ENCODE measurements at places on chromosomes 11 and 22.
A peak's percentile ranks its signal among the peaks of the same experiment; 100 is the strongest.

DNA sequence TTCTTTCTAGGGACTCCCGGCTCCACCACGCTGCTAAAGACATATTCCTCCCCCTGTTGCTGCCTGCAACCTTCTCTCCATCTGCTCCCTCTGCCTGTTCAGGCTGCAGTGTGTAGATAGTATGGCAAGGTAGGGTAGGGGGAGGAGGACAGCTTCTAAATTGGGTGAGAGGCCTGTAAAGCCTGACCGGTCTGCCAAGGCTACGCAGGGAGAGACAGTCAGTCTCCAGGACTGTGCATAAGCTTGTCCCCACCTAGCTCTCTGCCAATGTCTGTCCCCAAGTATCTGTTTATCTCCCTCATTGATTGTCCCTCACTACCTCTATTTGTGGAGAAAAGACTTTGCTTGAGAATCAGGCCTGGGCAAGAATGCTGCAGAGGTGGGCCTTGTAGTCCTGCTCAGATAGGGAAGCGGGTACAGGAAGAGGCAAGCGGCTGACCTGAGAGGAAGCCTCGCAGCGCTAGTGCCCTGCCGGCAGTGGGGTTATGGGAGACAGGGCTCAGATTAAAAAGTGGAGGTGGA, 871 bp upstream of the SEZ6L start:
- no peak for DNase-seq

DNA sequence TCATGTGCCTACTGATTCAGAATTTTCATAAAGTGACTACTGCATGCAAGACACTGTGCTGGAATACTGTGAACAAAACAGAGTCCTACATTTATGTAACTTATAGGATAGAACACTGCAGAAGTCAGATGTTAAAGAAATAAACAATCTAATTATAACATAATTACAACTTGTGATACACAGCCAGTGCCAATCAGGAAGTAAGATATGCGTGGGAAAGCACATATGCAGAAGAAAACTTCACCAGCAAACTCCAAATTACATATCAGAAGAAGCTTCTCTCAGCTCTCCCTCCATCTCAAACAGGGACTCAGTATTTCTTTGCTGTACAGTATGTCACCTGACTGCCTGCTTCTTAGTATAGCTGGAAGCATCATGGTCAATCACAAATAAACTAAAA, 37.4 kb downstream of the PAK1 start:
- DNase-seq, result no peak

DNA sequence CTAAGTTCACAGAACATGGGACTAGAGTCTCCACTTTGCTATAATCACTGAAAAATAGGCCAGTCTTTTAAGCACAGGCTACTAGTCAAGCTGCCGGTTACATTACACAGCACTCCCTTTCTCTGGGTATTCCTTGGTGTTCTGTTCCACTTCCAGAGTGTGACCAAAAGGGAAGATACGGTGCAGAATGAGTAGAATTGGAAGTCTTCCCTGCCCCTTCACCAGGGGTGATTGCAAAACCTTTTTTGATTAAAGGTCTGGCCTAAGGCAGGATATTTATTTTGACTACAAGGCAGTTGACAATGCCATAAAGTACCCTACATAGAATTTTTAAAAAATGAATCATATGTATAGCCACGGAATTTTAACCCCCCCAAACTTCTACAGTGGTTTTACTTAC, 59.6 kb upstream of the ADORA2A start:
- DNase-seq, result no peak

DNA sequence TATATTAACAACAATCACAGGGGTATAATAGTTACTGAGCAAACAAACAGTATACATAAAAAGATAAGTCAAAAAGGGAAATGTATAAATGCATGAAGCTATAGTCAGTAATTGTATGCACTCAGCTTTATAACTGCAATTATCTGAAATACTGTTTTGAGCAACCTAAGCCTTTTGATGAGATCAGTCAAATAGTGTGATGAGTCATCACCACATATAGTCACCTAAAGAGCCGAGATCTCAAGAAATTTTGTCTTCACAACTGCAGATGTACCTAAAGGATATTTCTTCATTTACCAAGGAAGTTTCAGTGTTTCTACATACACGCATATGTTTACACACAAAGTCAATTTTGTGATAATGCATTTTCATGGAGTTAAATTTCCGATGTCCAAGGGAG, 5.4 kb upstream of the OR51A2 start:
- no peak for DNase-seq

GRCh38 chr11:61026121-61027031, 54.9 kb downstream of the CD6 start:
- DNase-seq, result no peak

GRCh38 chr11:60854847-60855725, 664 bp downstream of the PTGDR2 start:
- DNase-seq, result no peak

GRCh38 chr11:126263489-126263888, 5.2 kb downstream of the SRPRA start:
- DNase-seq, result no peak

DNA sequence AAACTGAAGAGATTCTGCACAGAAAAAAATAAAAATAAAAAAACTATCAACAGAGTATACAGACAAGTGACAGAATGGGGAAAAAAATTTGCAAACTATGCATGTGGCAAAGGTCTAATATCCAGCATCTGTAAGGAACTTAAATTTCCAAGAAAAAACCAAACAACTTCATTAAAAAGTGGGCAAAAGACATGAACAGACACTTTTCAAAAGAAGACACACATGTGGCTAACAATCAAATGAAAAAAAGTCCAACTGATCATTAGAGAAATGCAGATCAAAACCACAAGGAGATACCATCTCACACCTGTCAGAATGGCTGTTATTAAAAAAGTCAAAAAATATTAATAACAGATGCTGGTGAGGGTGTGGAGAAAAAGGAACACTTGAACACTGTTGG, 64.3 kb downstream of the APIP start:
- no peak for DNase-seq

DNA sequence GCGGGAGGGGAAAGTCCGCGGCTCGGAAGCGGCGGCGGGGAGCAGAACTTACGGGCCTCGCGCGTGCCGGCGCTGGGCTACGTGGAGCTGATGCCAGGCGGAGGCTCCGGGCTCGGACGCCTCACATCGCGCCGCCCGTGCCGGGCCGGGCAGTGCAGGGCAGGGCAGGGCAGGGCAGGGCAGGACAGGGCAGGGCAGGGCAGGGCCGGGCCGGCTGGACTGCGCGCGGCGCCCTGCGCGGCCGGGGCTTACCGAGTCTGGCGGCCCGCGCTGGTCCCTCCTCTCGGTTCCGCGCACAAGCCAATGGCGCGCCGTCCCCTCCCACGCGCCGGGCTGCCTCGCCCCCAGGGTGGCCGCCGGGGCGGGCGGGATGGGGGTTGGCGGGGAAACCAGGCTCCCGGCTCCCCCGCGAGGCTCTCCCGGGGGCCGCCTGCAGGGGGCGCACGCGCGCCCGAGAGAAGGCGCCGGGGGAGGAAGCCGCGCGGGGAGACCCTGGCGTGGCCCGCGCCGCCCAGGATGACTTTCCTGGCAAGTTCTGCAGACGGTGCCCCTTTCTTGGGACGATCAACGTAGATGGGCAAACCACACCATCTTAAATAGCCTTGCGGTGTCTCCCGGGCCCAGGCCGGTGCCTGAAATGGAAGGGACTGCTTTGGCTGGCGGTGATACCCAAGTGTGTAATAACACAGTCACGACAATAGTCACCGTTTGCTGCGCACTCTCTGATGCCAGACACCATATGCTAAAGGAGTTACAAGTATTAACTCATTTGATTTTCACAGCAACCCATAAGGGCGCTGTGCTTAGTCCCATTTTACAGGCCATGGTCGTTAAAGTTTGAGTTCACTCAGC, at the start of gene TP53I11:
Gene TP53I11 (minus strand): TSS at position 259 of the 852 bp plus-strand sequence. CDS start 12,548 bp downstream, outside the sequence.
- DNase-seq, result peak; percentile 64

DNA sequence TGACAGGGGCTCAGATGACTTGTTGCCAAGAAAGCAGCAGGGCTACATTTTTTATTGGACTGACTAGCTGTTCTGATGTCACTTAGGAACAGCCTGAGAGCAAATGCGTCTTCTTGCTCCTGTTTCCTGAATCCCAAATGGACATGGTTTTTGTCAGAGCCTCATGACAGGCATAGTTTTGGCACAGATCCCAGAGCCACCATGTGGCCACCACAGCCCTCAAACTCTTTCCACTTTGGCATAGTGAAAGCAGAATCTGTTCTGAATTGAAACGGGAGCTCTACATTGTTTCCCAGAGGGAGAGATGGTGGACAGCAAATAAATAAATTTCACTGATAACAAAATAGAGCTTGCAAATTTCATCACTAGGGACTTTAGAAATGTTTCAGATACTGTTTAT, 222.2 kb downstream of the C11orf87 start:
- DNase-seq, result no peak

- no peak for DNase-seq
Observed at GRCh38 chr22:37996515-37997246, 12.3 kb upstream of the SOX10 start.

DNA sequence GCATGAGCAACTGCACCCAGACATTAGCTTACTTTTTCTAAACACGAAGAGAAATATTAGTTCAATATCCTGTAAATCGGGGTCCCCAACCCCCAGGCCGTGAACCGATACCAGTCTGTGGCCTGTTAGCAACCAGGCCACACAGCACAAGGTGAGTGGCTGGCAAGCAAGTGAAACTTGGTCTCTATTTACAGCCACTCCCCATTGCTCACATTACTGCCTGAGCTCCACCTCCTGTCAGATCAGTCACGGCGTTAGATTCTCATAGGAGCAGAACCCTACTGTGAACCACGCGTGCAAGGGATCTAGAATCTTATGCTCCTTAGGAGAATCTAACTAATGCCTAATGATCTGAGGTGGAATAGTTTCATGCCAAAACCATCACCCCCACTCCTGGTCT, 27.8 kb upstream of the DEPDC7 start:
- DNase-seq, result no peak

- no peak for DNase-seq
Observed at GRCh38 chr11:119708384-119708783, 20.6 kb downstream of the NECTIN1 start.

DNA sequence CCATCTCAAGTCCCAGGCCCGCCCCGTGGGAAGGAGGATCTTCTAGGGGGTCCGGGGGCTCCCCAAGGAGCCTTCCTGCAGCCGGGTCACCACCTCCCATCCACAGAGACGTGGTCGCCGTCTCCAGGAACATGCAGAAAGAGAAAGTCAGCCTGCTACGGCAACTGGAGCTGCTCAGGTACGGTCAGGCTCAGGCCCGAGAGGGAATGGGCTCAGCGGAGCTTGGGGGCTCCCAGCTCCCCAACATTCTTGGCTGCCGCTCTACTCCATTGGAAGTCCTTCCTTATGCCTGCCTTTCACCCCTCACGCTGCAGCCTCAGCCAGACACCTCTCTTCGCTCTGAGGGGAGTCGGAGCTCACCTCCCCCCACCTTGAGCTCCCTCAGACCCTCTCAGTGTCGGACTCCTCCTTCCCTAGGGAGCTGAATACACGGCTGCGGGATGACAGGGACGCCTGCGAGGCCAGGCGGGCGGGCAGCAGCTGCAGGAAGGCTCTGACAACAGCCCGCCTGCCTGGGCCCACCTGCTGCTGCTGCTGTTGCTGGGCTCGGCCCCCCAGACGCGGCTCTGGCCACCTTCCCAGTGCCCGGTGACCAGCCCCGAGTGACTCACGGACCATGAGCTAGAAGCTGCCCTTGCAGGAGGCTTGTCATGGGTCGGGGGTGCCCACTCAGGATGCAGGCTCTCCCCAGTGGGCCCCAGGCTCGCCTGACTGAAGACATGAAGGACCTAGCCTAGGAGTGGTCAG, 1.5 kb upstream of the CD151 start:
- no peak for DNase-seq

- no peak for DNase-seq
Observed at GRCh38 chr11:12973528-12974181, 35.5 kb upstream of the RASSF10 start.

GRCh38 chr11:34650528-34650927, 29.6 kb downstream of the EHF start:
- DNase-seq, result peak; percentile 73

DNA sequence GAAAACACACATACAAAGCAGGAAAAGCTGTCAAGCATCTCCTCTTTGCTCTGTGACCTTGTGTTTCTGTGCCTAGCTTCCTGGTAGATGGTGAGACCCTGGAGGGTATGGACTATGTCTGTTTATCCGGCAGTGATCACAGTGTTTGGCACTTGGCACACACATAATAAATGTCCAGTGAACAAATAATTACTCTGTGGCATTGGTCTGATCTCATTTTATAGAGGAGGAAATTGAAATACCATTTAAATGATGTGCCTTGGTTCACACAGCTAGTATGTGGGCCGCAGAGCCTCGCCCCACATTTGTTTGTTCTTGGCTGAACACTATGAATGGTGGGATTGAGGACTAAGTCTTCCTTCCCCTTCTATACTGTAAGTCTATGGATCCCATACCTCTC, 104.7 kb upstream of the SPON1 start:
- DNase-seq, result no peak

- DNase-seq, result no peak
Observed at GRCh38 chr11:90589735-90590134, 366.9 kb upstream of the CHORDC1 start.

DNA sequence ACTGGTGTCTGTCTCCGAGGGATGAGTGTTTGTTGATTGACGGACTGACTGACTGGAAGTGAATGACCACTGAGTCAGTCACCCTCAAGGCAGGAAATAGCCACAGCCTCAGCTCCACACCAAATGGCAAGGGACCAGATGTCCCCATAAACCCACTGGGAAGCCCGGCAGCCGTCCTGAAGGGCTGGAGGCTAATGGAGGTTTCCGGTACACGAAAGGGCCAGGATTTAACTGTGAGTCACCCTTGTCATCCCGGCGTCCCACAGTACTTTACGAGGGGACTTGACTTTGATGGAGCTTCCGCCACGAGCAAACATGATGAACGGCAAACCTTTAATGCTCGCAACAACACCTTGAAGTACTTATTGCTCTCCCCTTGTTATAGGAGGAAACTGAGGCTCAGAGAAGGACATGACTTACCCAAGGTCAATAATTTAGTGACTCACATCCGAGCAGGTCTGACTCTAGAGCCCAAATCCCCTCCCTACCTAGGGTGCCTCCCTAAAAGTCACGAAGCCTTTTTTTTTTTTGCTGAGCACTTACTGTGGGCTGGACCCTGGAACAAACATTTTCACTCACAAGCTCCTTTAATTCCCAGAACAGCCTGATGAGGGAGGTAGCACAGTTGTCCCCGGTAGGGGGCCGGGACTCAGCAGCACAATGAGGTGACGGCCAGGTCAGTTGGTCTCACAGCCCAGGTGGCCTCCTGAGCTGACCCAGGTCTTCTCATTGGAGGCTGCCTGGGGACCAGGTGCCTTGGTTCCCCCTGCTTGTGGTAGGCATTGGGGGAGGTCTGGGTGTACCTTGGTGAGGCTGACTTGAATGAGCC, 25.2 kb upstream of the GCAT start:
- no peak for DNase-seq
